ENCODE measurements at places on chromosomes 6 and 20. TPM values are rescaled to one million over a fixed set of nuclear protein-coding genes. Genes with fewer than 3 reads are reported as not detected.

MCCD1 gene
- not detected for total RNA-seq

GPLD1 gene
- 10.6 TPM for total RNA-seq

SDCBP2 gene
- total RNA-seq, result 3.3 TPM

WFDC2 gene
- total RNA-seq, result 3.3 TPM

PMEPA1 gene
- 6.1 TPM for total RNA-seq
